ENCODE measurements at places on chromosomes 5 and 9.

DNA sequence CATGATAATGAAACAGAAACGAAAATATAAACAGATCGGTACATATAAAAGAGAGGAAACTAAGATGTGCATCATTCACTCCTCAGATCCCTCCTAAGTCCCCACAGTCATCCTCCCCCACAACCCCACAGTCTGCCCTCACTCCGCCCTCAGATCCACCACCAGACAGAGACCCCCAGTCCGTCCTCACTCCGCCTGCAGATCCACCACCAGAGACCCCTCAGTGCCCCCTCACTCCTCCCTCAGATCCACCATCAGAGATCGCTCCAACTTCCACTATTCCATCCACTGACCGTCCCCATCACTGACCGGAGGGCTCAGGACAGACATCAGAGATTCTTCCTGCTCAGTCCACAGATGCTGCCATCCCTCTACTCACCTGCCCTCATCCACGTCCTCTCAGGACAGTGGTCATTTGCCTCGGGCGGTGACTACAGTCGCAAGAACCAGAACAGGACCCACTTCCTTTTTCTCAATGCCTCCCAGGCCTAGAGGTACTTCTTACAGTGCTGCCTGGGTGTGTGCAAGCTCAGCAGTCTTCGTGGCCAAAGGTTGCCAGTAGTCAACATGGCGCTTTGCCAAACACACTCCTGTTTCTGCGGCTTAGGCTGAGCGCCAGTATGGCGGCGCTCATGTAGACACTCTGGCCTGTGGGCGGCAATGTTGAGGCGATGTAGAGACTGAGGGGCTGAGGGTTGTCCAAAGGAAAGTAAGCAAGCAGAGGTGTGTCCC lies 8.3 kb upstream of the SPATA31C1 start:
- DNase-seq, result no peak

GRCh38 chr5:21694567-21694966 lies 1158.6 kb downstream of the CDH12 start:
- no peak for DNase-seq

DNA sequence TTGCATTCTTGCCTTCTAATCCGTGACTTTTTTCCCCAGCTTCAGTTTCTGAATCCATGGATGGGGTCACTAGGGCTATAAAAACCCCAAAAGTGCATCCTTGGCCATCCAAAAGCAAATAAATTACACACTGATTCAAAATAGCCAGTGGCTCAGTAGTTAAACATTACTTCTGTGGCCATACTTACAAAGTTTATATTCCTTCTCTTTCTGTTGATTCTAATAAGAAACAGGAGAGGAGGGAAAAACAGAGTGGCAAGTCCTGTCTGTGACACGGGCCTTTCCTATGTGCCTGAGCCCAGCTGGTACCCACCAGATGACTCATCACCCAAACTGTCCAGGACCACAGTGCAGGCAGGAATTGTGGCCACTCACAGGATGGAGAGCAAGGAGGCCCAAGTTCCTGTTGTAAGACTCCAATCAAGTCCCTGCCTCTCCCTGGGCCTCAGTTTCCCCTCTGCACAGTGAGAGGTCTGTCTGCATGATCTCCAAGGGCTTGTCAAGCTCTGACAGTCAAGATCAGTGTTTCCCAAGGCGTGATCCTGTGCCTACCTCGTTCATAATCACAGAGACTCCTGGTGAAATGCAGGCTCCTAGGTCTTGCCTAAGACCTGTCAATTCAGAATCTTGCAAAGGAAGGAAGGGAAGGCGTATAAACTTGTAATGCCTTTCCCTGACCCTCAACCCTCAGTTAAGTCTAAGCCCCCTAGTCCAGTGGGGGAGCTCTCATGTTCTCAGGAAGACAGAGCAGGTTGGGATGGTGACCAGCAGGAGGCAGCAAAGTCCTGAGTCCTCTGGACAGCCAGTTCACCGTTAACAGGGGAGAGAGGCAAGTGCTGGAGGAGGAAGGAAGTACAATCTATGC lies 29.5 kb downstream of the TNIP1 start:
- DNase-seq, result peak; percentile 76

GRCh38 chr5:2780421-2781171 lies 29.1 kb upstream of the IRX2 start:
- DNase-seq, result no peak

Measured in CD4-positive, alpha-beta T cell treated with Interleukin-21 for 1 hour (primary cell).